ENCODE measurements at places on chromosomes 1 and 21. TPM values are rescaled to one million over a fixed set of nuclear protein-coding genes. Genes with fewer than 3 reads are reported as not detected.

DNA sequence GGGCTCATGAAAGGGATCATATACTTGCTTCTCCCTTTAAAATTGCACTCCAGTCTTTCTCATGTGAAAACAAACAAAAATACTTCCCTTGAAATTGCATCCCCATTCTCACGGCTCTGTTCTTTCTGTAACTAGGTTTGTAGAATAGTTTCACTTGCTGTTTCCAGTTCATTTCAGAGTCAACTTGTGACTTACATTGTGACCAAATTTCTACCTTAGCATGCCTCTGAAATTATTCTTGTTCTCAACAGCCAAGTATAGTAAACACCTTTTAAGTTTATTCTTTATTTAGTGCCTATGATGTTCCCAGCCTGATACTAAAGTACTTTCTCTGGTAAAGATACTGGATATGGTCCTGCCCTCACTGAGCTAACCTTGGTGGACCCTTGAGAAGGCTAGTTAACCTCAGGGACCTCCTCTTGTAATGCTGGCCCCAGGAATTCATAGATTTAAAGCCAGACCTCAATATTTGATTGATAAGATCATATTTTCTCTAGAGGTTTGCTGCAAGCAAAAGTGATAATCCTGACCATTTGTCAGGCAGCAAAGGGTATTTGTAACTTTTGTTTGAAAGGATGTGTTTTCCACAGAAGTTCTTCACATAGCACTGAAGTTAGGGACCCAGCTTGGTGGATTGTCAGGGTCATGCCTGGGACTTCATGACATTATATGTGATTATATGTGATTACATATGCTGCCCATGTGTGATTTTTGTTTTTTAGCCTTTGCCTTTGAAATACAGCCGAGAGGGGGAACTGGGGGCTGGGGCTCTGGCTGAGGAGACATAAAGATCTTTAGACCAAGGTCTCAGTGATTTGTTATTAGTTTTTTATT, 29.6 kb downstream of the VANGL2 start:
- no peak for DNase-seq

DNA sequence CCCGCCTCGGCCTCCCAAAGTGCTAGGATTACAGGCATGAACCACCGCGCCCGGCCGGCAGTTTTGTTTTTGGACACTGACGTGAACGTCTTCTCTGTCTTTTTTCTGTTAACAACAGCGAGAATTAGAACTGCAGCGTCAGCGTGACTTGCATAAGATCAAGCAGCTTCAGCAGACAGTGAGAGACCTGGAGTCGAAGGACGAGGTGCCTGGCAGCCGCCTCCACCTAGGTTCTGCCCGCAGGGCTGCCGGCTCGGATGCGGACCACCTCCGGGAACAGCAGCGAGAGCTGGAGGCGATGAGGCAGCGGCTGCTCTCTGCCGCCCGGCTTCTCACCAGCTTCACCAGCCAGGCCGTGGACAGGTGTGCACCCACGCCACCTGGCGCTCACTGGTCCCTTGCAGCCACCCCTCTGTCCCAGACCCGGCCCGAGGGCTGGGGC, 22.9 kb upstream of the DIP2A start:
- no peak for DNase-seq

The CSTB gene
- total RNA-seq: 33.8 TPM

The TACSTD2 gene
- not detected for total RNA-seq

- no peak for DNase-seq
Measured at GRCh38 chr1:186611156-186611555, 69.1 kb downstream of the PTGS2 start.

- DNase-seq: no peak
Measured at GRCh38 chr21:27206368-27206982, 239.6 kb upstream of the ADAMTS5 start.

GRCh38 chr1:31703431-31704270, at the start of gene COL16A1:
COL16A1 (minus strand) TSS chr1:31704017; CDS start chr1:31702193, 1,824 bp downstream.
- peak; percentile 45 for DNase-seq

The PTPRU gene
- total RNA-seq: 18.3 TPM

DNA sequence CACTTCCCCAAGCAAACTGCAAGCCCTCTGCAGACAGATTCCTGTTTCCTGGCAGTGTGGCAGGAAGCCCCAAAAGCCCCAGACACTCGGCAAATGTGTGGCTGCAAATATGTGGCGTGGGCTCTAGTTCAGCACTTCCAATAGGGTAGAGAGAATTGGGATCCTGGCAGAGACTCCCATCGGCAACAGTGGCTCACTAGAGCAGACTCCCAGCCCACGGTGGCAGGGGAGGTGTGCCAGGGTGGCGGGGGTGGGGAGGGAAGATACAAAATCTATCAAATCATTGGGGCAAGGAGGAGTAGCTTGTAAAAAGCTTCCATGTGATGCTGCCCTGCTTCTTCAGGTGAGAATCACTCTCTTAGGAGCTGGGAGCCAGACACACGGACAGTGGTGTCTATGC, 25.9 kb downstream of the COL16A1 start:
- no peak for DNase-seq

The OR2C3 gene
- not detected for total RNA-seq

The DLGAP3 gene
- 0.04 TPM for total RNA-seq

The TFF2 gene
- not detected for total RNA-seq

DNA sequence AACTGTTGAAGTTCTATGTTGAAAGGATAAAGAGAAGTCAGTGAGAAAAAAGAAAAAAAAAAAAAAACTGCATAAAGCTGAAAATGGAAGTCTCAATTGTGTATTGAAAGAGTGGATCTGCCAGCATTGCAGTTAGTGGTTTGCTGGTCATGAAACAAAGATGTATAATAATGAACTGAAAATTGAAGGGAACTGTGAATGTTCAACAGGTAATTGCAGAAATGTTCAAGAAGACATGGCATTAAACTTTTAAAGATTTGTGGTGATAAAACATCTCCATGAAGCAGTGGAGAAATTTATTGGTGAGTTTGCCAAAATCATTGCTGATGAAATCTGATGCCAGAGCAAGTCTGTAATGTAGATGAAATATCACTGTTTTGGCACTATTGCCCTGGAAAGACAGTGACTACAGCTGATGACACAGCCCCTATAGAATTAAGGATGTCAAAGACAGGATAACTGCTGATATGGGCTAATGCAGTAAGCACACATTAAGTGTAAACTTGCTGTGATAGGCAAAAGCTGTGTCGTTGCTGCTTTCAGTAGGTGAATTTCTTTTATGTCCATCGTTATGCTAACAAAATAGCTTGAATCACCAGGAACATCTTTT, 71.0 kb downstream of the RD3 start:
- no peak for DNase-seq

The TCEA3 gene
- 0.72 TPM for total RNA-seq

DNA sequence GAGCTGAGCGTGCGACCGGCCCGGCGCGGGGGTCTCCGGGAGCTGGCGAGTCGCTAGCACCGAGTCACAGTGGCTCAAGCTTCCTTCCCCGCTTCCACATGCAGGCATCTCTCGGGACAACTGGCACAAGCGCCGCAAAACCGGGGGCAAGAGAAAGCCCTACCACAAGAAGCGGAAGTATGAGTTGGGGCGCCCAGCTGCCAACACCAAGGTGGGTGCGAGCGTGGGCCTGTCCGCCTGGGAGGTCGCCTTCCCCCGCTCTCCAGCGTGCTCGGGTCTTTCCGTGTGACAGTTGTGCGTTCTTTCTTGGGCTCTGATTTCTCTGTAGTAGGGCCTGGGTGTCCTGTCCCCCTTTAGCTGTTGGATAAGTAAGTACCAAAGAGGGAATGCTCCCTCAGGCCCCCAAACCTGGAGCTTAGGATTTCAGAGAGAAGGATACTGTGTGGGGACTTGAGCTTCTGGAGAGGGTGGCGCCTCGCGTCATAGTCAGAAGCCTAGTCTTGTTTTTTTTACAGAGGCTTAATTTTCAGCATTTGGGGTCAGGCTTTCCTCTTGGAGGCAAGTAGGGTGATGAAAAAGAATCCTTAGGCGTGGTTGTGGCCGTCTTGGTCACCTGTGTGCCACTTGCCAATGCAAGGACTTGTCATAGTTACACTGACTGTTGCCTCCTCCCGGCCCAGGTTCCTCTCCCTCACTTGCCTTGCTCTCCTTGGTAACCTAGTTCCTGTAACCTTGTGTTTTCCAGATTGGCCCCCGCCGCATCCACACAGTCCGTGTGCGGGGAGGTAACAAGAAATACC, 790 bp downstream of the RPS8 start:
- DNase-seq: no peak

DNA sequence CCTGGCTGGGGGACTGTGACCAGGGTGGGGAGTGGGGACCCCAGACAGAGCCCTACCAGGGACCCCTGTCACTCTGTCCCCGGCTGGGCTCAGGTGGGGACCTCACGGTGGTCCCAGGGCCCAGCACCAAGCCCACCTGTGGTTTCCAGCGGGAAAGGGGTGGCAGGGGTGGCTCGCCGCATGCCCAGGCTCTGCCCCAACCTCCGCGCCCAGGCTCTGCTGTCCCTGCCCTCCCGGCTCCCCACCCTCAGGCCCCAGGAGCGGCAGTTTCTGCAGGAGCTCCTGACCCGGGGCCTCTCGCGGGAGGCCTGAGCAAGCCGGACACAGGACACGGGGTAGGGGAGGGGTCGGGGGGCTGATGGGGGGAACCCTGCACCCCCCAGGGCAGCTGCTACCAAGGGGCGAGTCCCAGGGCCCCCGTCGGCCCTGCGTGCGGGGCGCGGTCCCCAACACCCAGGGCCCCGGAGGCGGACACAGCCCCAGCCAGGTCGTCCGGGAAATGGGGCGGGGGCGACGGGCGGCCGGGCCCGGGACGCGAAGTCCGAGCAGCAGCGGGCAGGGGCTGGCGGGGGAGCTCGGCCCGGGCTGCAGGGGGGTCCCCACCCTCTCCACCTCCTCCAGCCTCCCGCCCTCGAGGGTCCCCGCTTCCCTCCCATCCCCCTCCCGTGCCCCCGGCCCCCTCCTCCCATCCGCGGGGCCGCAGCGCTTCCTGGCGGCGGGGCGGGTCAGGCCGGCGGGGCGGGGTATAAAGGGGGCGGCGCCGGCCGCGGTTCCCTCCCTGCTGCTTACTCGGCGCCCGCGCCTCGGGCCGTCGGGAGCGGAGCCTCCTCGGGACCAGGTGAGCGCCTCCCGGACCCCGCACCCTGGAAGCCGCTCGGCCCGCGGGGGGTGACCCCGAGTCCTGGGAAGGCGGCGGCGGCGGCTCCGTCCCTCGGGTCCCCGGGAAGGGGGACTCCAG, at the start of gene COL6A2:
Gene COL6A2 (plus strand): TSS at position 777 of the 958 bp plus-strand sequence.
- no peak for DNase-seq

- DNase-seq: peak; percentile 59
Measured at GRCh38 chr1:78145105-78145580, 99.4 kb downstream of the GIPC2 start.

- DNase-seq: no peak
Measured at GRCh38 chr1:185528084-185528676, 206.0 kb upstream of the HMCN1 start.

The PARP1 gene
- total RNA-seq: 234 TPM
